ENCODE measurements at places on chromosomes 13 and 19.

- DNase-seq = no peak
These were observed 621.1 kb upstream of the KLHL1 start for GRCh38 chr13:70729369-70729768.

- DNase-seq = no peak
These were observed 9.4 kb downstream of the RFPL4AL1 start for GRCh38 chr19:55778331-55778730.

DNA sequence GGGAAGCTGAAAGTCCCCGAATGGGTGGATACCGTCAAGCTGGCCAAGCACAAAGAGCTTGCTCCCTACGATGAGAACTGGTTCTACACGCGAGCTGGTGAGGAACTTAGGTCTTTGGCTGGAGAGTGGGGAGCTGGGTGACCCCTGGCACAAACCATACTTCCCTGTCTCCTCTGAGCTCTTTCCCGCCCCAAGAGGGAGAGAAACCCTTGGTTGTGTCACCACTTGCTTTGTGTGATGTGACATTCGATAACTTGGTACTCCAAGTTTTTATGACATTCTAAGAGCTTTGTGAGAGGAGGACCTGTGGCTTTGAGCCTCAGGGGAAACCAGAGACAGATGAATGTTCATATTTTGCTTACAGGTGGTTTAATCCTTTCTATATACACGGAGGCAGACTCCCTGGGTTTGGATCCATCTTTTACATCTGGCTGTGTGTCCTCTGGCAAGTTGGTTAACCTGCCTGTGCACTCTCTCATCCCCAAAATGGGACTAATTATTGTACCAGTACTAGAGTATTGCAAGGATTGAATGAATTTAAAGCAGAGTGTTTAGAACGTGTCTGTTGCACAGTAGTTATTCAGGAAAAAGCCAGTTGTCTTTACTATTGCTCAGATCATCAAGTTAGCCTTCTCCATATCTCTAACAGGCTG is 1.2 kb downstream of the RPS19 start:
- DNase-seq = no peak

- peak; percentile 74 for DNase-seq
These were observed 3.0 kb downstream of the PRKD2 start for GRCh38 chr19:46713781-46714443.

GRCh38 chr19:30620354-30620753 is 248.2 kb downstream of the ZNF536 start:
- DNase-seq = no peak

GRCh38 chr13:65642996-65643395 is 1587.1 kb downstream of the PCDH9 start:
- DNase-seq = no peak

DNA sequence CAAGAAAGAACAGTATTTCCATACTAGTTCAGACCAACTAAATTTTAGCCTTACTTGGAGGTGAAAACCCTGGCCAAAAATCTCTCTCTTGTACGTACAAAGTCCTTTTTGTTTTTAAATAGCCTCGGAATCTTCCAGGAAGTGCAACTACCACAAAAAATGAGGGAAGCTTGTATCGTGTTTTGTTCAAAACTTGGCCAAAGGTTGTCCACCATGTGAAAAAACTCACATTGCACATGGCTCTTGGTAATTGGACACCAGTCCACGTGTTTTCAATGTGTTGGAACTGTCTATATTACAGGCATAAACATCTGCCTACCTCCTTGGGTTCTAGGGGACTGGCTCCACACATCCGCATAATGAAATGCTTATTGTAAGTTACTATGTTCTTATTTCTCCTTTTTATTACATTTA is 15.2 kb upstream of the STRN4 start:
- peak; percentile 64 for DNase-seq

DNA sequence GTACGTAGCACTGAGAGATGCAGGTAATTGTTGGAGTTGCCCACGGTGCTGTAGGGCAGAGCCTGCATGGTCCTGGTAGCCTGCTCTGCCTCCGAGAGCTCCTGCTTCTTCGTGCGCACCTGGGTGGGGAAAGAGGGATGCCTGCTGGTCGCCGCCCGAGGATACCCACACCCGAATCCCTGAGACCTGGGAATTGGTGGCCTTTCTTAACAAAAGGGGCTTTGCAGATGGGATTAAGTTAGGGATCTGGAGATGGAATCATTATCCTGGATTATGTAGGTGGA is 9.4 kb downstream of the C3 start:
- no peak for DNase-seq

- DNase-seq = no peak
These were observed 11.8 kb downstream of the DAPK3 start for GRCh38 chr19:3958836-3959765.

DNA sequence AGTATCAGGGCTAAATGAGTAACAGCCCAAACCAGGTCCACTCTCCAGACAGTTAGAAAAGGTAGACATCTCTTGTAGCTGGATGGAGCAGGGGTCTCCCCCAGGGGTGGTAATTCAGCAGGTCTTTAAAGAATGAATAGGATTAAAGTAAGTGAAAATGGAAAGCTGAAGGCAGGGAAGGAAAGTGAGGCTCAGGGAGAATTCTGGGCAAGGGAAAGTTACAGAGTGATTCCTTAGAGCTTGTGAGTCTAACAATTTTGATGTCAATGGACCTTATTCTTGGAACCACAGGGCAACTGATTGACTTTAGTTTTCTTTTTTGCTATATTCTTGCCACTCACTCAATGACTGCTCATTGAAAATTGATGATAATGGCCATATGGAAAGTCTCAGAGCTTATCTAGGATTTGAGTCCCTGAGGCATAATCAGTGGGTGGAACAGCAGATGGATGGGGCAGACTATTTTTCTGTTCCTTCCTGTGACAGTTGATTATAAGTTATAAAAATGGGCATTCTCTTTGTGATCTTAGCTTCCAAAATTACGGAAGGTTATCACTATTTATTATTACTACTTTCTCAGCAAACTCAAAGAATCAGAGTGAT is 76.9 kb downstream of the LRCH1 start:
- no peak for DNase-seq

DNA sequence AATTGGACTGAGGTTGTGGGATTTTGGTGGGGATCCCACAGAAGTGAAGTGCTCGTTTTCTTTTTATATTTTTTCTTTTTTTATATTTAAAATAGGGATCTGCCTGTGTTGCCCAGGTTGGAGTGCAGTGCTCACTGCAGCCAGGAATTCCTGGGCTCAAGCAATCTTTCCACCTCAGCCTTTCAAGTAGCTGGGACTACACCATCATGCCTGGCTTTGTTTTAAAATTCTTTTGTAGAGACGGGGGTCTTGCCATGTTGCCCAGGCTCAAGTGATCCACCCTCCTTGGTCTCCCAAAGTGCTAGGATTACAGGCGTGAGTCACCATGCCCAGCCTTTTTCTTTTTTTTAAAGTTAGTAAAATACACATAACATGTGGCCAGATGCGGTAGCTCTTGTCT is 20.6 kb downstream of the CRTC1 start:
- no peak for DNase-seq

GRCh38 chr19:39341129-39341718 is 997 bp upstream of the SAMD4B start:
- no peak for DNase-seq

GRCh38 chr19:1259876-1260748 is 9.0 kb upstream of the CIRBP start:
- no peak for DNase-seq

DNA sequence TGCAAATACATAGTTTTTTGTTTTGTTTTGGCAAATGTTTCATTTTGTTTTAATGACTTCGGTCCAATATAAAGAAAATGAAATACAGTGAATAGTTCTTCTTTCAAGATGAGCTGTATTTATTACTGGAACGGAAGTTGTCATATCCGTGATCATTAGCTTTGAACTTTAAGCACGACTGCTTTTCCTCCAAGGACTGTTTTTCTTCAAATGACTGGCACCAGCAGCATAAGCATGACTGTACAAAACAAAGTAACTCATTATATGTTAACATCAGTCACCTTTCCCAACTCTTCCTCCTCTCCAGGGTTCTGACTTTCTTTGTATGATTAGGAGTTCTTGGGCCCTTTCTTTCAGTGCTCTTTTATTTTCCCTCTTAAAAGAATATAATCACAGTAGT is 20.5 kb downstream of the EDNRB start:
- no peak for DNase-seq

GRCh38 chr13:80586356-80586755 is 245.4 kb upstream of the SPRY2 start:
- no peak for DNase-seq

DNA sequence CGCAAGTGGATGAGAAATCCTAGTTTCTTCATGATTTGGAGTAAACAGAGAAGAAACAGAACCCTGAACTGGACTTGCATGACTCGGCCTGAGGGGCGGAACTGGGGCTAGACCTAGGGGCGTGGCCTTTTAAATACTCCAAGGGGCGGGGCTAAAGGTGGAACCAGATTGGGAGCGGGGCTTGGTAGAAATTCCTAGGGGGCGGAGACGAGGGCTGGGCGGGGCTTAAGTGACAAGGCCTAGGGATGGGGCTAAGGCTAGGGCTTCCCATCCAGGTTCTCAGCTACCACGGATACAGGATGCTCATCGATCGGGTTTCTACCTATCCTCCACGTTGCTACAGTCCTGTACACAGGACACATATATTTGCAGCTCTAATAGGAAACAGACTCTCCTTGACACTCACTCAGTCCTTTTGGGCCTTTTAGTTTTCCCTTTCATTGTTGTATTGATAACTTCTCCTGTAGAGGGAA is 372 bp upstream of the ZNF699 start:
- no peak for DNase-seq

DNA sequence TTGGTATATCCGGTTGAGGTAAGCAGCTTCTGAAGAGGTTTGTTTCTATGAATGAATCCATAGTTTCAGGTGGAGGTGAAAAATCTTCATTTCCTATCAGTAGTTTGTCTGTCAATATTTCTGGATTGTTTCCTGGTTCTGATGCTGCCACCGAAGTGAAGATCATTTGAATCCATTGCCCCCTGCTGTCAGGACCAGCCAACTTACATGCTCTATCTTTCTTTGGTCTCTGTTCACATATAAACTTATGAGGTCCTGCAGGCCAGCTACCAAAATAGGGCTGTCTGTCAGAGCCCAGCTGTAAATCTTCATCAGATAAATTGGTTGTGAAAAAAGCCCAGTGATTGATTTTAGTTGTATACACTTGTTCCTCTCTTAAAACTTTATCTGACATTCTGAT is 15.2 kb upstream of the N4BP2L1 start:
- DNase-seq = no peak

- no peak for DNase-seq
These were observed 17.6 kb upstream of the DHRS12 start for GRCh38 chr13:51821606-51822005.

GRCh38 chr19:56637976-56638555 is 4.9 kb upstream of the SMIM17 start:
- peak; percentile 17 for DNase-seq

GRCh38 chr13:26601669-26602068 is 44.2 kb downstream of the WASF3 start:
- no peak for DNase-seq

DNA sequence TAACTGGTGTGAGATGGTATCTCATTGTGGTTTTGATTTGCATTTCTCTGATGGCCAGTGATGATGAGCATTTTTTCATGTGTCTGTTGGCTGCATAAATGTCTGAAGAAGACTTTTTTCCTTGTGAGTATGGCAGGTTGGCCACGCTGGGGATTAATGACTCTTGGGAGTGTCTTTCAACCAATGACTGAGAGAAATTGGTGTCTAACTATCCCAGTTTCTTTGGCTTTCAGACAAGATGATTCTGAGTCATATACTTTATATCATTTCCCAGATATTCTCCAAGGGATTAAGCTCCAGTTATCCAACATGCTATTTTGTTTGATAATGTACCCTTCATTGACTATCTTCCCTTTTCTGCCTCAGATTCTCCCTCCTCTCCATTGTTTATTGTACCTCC is 35.5 kb upstream of the CSNK1A1L start:
- no peak for DNase-seq

- DNase-seq = no peak
These were observed 21.7 kb upstream of the CALM3 start for GRCh38 chr19:46579361-46579879.

DNA sequence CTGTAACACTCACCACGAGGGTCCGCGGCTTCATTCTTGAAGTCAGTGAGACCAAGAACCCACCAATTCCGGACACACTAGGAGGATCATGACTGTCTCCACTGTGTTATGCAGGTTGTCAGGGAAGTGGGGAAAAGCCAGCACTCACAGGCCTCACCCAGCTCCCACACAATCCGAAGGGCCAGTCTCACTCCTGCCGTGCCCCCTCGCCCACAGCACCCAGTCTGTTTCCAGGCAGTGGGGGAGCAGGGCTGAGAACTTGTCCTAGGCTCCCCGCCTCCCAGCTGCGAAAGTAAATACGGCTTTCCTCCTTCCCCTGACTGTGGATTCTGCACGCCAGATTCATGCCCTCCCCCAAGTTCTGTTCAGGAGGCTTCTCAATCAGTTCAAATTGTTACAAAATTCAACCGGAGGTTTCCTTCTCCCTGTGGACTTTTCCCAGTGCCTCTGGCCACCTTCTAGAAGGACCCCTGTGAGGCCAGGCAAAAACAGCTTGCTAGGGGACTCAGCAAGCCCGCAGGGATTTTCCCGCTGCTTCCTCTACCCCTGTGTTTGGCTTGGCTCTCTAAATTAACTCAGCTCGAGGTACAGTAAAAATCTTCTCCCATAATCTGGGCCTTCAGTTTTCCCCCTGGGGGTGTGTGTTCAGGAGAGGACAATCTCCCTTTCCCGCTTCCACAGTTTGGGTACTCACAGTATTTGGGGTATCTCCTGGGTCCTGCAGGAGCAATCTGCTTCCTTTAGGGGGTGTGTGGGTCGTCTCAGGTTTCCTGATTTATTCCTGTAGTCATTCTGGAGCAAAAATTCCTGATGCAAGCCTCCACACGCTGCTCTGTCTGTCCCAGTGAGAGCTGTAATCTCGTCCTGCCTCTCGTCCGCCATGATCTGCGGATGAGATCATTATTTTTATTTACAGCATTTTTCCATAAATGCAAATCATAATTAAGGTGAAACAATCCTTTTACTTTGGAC is 899.8 kb downstream of the GPC5 start:
- no peak for DNase-seq

DNA sequence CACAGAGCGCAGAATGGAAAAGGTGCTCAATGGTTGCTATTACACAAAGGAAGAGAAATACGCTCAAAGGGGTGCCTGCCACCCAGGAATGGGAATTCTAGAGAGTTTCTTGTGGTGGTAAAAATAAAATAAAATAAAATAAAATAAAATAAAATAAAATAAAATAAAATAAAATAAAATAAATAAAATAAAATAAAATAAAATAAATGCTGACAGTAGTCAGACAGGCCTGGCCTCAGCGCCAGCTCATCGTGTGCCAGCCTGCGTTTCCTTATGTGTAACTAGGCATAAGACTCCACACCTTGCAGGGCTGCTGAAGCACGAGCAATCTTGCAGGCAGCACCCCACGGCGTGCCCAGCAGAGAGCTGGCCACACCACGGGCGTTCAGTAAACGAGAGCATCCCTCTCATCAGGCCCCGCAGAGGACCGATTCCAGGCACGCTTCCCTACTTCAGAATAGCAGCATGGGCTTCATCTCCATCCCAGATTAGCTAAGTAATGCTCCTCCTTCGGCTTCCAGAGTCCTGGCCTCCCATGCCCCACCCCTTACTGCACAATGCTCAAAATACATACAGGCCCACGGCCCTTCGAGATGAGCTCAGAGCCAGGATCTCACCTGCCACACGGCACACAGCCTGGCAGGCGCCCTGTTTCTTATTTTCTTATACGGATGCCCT is 5.6 kb downstream of the NAPA start:
- DNase-seq = no peak

GRCh38 chr19:56114051-56114777 is 6.9 kb downstream of the ZNF787 start:
- DNase-seq = no peak

Measured in GM04504 (cell line).